ENCODE measurements at places on chromosomes 16 and 17.

- DNase-seq, result no peak
Measured at GRCh38 chr16:65463652-65464260, 341.9 kb upstream of the CDH11 start.

GRCh38 chr16:88384222-88385111, 1.7 kb downstream of the ZNF469 start:
- DNase-seq, result no peak

- no peak for DNase-seq
Measured at GRCh38 chr17:75266316-75267152, 4.5 kb downstream of the MIF4GD start.

GRCh38 chr16:73355981-73356380, 308.1 kb upstream of the ZFHX3 start:
- peak; percentile 2 for DNase-seq

GRCh38 chr17:3808701-3809100, 7.7 kb upstream of the ITGAE start:
- DNase-seq, result no peak

DNA sequence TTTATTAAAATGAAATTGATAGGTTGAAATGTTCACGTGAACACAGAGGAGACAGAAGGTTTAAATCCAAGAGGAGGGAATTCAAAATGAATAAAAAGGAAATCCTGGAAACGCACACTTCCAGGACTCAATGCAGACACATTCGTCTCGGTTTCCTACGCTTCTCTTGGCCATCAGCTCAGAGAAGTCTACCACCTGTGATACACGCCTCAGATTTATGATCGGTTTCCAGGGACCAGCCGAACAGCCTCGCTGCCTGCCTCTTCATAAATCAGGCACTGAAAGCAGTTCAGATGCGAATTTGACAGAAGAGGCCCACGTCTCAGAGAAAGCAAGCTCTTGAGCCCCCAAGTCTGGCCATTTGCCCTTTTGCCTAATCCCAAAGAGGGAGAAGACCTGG, 125.5 kb upstream of the IRX3 start:
- no peak for DNase-seq

DNA sequence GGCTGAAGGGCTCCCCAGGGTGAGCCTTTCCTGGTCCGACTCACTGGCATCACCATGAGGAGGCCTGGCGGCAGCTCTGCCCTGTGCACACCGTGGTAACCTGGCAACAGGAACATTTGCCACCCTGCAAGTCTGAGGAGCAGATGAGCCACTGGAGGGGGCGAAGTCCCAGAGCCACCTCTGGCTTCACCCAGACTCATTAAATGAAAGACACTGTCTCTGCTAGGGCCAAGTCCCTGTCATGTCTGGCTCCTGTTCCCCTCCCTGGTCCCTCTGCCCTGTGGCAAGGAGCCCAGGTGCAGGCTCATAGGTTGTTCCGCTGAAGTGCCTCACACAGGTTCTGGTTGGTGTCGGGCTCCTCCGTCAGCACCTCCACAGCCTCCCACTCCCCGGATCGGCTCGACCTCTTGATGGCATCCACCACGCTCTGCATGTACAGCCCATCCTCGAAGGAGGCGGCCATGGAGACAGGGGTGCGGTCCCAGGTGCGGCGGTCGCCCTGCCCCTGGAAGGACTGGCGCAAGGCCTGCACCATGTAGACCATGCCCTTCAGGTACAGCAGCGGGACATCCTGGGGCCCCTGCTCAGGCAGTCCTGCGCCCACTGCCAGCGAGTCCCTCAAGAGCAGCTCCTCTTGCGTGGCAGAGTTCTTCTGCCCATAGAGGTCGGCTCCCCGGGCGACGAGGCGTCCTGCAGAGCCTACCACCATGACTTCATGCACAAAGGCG, 8.4 kb downstream of the C16orf86 start:
- DNase-seq, result no peak

DNA sequence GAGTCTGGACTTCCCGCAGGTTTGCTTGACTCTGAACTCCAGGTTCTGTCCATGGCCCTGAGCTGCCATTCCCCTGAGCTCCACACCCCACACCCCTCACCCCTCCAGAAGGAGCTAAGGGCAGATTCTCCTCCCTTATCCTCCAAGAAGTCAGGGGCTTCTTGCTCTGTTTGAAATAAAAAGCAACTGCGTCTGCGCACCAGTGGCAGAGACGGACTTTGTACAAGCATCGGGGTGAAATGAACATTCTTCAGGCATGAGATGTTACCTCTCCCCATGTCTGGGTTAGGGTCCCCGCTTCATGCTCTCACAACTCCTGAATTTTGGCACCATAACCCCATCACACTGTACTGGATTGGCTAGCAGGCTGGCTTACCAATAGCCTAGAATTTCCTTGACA, 36.1 kb upstream of the DLX4 start:
- no peak for DNase-seq

DNA sequence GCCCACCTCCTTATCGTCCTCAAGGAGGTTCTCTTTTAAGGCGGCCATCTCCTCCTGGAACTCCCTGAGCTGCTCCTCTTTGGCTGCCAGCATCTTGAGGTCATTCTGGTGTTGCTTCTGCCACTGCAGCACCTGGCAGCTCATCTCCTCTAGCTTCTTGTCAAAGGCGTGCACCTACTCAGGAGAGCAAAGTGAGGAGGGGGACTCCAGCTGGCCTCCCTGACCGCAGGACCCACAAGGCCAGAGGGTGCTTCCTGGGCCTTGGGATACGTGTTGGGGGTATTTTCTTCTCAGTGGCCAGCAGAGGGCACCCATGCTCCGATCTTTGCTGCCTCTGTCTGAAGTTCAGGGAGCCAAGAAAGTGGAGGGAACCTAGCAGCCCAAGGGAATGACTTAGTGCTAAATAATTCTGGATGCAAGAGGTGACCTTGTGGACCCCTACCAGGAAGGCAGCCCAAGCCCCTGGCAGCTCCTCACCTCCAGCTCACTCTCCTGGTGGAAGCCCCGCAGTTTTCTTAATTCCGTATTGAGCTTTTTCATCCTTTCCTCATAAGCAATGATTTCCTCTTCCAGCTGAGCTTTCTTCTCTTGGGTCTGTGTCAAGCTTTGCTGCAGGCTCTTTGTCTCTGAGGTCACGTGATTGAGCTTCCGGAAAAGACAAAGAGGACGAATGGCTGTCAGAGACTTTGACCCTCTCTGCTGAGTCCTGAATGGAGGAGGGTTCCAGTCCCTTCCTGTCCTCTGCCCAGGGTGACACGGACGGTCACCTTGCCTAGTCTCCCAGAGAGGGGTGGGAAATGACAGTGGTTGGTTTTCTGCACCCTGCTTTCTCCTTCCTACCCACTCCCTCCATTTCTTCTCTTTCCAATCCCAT, 31.4 kb downstream of the DHX38 start:
- peak; percentile 33 for DNase-seq

- no peak for DNase-seq
Measured at GRCh38 chr17:64212122-64212521, 50.9 kb downstream of the TEX2 start.

- DNase-seq, result no peak
Measured at GRCh38 chr17:39812466-39812865, 51.6 kb downstream of the IKZF3 start.

- no peak for DNase-seq
Measured at GRCh38 chr17:80026359-80027042, 9.2 kb downstream of the TBC1D16 start.

- no peak for DNase-seq
Measured at GRCh38 chr17:48543854-48544348, 1.0 kb downstream of the HOXB2 start.

DNA sequence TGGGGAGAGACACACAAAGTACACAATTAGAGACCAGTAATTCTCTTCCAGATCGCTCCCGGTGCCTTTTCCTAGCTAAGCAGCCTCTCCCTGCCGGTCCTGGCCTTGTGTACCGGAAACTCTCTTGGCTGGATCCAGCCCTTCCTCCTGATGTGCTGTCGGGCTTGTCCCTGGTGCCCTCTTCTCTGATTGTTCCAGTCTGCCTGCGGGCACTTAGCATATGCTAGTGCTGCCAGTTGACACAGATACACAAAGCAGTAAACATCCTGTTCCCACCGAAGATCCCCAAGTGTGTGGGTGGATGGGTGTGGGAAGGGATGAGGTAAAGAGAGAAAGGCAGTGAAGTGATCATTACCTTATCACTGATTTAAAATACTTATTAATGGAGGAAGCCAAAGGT, 9.7 kb downstream of the HS3ST3B1 start:
- DNase-seq, result no peak

Measured in hypothalamus (tissue), 51 donors.